ENCODE measurements at places on chromosomes 12 and 14.

DNA sequence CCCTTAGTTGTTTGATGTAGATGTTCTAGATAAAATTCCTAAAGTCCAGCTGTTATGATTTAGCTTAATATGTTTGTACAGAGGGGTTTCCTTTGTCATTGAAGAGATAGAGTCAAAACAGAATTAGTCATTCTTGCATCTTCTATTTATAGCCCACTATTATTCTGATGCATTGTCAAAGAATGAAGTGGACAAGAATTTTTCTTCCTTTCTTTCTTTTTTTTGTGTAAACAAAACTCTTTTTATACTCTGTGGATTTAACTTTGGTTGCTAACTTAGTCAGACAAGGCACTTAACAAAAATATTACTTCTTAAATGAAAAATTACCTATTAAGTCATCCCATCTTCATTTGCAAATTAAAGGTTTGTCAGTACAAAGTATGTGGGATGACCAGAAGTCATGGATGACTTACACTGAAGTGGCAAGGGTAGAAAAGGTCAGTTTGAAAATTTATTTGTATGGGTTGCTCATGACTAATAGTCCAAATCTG lies 215.6 kb upstream of the DDHD1 start:
- no peak for DNase-seq

- DNase-seq, result peak; percentile 81
Measured at GRCh38 chr14:93184391-93185348, at the start of the genes LYSET and MOAP1. Gene LYSET, plus strand, starts transcription at chr14:93185317. Its CDS starts 89 bp downstream, at chr14:93185406. Gene MOAP1, minus strand, starts transcription at chr14:93184897. Its CDS starts 655 bp downstream, at chr14:93184242.

DNA sequence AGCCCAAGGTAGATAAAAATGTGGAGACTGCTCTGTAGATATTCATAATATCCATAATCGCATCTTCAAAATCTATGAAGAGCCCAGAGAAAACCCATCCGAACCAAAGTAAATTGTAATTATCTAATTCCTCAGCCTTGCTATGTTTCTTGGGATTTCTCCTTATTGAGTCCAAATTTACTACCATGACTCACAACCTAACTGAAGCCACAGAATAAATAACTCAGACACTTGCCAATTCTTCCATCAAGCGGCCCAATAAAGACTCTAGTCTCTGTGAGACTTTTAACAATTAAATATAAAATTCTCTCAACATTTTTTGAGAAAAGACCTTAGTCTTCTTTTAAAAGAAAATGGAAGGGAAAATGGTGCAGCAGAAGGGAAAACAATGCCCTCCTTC lies 409.8 kb downstream of the DAD1 start:
- DNase-seq, result no peak

GRCh38 chr14:102424520-102424919 lies 61.8 kb downstream of the TECPR2 start:
- no peak for DNase-seq

DNA sequence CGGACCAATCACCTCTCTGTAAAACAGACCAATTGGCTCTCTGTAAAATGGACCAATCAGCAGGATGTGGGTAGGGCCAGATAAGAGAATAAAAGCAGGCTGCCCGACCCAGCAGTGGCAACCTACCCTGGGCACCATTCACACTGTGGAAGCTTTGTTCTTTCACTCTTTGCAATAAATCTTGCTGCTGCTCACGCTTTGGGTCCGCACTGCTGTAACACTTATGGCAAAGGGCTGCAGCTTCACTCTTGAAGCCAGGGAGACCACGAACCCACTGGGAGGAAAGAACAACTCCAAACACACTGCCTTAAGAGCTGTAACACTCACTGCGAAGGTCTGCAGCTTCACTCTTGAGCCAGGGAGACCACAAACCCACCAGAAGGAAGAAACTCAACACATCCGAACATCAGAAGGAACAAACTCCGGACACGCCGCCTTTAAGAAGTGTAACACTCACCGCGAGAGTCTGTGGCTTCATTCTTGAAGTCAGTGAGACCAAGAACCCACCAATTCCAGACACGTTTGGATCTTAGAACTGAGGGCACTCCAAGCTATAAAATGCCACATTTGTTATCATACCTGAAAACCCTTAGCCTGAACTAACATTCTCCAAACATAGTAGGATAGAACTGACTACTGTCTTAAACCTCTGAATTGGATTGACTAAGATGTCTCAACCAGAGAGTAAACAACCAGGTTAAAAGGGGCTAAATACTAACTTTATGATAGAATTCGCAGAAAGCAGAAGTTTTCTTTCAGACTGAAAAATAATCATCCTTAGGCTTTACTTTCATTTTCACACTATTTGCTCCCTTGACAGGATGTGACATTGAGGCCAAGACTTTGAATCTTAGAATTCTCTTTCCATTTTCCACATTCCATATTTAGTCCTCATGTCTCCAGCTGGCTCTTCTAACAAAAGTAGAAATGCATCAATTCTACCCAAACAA lies 33.6 kb downstream of the CDKL1 start:
- no peak for DNase-seq

GRCh38 chr12:88553941-88554658 lies 26.2 kb downstream of the KITLG start:
- no peak for DNase-seq

GRCh38 chr14:65840118-65840751 lies 427.7 kb downstream of the FUT8 start:
- no peak for DNase-seq

DNA sequence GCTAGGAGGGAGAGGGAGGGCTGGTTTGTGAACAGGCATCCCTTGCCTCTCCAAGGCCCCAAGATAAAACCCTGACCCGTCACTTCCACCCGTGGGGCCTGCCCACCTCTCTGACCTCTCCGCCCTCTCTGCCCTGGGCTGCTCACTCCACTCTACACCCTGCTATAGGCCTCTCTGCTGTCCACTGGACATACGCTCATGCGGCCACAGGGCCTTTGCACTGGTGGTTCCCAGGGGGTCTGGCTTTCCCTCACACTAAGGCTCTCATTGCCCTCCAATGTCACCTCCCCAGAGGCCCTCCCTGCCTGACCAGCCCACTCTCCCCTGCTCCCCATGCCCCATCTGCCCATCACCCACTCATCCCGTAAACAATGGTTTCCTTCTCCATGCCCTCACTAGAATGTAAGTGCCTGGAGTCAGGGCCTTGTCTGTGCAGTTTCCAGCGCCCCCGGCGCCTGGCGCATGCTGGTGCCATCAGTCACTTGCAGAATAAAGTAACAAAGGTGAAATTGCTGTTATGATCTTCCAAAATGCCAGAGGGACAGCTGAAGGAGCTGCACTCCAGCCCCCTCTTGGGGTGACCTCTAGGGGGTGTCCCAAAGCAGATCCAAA lies 73.6 kb downstream of the RFLNA start:
- no peak for DNase-seq

DNA sequence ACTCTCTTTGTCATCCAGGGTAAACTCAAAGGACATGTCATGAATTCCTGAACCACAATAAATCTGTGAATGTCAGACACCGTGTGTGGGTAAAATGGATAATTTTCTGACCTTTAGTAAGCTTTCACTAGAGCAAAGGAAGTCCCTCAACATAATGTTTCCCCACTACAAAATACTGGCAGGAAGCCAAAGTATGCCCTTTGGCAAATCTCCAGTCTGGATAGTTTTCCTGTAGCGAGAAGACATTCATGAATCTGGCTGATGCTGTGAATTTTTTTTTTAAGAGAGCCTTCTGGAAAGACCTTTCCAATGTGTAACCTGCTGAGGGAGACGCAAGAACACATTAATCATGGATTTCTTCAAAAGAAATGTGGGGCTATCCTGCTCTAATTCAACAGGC lies 389.6 kb upstream of the DDHD1 start:
- DNase-seq, result no peak

DNA sequence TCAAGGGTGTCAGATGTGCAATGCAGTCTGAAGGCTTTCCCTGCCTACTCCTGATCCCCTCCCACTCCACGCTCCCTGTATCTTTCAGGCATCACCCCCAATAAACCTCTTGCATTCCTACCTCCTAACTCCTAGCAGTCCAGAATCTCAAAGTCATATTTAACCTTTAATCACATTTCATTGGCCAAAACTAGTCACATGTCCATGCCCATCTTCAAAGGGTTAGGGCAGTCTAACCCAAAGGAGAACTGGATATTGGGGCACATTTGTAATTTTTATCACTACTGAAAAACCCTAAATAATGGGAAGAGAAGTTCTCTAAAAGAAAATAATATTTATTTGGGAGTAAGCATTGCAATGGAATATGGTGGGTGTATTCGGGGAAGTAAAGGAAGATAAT lies 5.4 kb upstream of the C12orf75 start:
- DNase-seq, result no peak

GRCh38 chr12:22325218-22325617 lies 9.3 kb downstream of the ST8SIA1 start:
- DNase-seq, result no peak

GRCh38 chr12:53252349-53252916 lies 15.7 kb upstream of the ESPL1 start:
- no peak for DNase-seq

- DNase-seq, result no peak
Measured at GRCh38 chr14:51310505-51310944, 70.5 kb downstream of the TMX1 start.

DNA sequence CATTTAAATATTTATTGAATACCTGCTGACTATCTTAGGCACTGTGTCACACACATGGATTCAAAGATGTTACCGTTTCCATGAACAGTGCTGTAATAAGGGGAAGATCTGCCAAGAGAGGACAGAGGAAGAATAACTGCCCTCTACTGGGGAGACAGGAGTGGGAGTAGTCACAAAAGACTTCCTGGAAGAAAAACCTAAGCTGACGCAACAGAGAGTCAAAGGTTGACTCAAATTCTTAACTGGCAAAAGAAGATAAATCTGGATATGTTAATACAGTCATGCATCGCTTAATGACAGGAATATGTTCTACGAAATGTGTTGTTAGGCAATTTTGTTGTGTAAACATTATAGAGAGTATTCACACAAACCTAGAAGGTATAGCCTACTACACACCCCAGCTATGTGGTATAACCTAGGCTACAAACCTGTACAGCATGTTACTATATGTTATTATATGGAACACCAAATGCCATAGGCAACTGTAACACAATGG lies 51.5 kb downstream of the DCAF5 start:
- no peak for DNase-seq

GRCh38 chr12:67241482-67241881 lies 27.7 kb upstream of the CAND1 start:
- no peak for DNase-seq

DNA sequence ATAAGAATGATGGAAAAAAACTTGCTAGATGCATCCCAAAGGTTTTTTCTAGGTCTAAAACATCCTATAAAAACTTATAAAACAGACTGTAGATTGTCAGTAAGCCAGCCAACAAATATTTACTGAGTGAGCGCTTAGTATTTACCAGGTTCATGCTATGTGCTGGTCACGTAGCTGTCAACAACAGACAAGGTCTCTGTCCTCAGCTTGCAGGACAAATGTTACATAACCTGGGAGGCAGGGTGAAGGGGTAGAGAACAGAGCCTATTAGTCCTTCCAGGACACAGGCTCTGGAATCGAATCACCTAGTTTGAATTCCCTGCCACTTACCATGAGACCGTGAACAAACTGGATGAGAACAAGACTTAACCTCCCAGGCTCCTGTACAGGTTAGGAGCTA lies 6.4 kb downstream of the NFYB start:
- no peak for DNase-seq

GRCh38 chr14:105475269-105476096 lies 862 bp downstream of the CRIP2 start:
- DNase-seq, result no peak

DNA sequence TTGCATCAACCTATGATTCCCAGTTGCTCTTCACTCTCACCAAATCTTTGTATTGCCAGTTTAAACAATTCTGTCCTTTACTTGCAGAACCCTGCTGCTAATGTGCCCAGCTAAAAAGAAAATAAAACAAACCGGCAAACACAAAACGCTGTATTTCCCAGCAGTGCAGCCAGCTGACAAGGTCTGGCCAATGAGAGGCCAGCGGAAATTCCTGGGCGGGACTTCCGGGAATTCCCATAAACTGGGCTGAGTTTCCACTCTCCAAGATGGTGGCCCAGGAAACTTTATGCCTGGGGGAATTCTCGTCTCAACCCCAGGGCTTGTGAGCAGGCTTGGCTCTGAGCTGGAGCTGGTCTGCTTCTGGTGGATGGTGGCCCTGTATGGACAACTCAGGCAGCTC lies 807.3 kb upstream of the TMEM132C start:
- no peak for DNase-seq

DNA sequence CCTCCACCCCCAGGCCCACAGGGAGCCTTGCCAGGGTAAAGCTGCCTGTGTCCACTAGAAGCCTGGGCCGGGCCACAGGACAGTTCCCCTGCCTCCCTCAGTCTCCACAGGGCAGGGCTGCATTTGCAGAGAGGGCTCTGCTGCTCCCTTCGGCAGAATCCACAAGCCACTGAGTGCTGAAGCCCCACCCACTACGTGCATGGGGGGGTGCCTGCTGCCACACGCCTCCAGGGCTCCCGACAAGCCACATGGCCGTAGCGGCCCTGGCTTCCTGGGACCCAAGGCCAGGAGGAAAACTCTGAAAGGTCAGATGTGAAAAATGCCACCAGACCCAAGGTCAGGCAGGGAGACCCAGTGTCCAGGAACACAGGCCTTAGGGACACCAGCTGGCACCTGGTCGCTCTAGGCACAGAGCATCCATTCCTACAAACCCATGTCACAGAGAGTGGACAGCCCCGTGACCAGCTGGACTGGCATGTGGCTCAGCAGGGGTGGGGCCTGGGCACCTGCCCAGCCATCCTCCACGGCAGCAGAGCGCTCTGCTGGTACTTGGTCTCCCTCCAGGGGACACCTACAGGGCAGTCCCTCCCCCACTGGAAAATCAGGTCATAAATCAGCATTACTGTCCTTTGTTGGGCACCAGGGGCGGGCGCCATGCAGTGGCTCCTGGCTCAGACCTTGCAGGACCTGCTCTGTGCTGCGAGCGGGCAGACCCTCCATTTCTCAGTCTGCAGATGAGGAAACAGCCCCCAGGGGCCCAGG lies 42.9 kb downstream of the CCDC85C start:
- DNase-seq, result no peak

GRCh38 chr12:70756118-70756517 lies 118.9 kb upstream of the PTPRB start:
- DNase-seq, result no peak

DNA sequence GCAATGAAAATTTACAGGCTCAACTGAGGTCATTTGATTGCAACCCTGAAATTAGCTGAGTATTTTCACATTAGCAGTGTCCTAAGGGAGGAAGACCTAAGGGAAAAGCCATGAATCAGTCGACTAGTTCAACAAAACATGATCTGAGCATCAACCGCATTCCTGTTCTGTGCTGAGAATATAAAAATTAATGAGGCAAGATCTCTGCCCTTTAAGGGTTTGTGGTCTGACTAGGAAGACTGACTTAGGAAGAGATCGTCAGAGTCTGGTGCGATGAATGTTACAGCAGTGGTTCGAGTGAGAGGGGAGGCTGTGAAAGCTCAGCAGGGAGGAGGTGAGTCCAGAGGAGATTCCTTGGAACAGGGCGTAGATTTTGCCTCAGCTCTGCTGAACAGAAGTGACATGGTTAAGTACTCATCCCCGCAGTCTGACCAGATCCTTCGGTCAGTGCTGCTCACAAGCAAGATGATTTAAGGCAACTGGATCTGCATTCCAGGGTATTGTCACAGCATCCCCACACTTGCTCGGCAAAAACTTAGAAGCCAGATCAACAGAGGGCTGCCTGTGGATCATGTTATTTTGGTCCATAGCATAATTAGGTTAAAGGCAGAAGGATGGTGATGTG lies 49.6 kb downstream of the BMAL2 start:
- no peak for DNase-seq
